Fibroblast of skin of right biceps (primary cell): ENCODE measurements at places on chromosomes 13 and 19.
A peak's percentile ranks its signal among the peaks of the same experiment; 100 is the strongest.

GRCh38 chr13:40190641-40191100 is 475.8 kb downstream of the FOXO1 start:
- peak; percentile 34 for DNase-seq

- peak; percentile 22 for DNase-seq
Observed at GRCh38 chr13:95573221-95573620, 20.7 kb downstream of the CLDN10 start.

GRCh38 chr19:54329476-54330165 is 9.3 kb downstream of the LILRA4 start:
- DNase-seq: no peak

DNA sequence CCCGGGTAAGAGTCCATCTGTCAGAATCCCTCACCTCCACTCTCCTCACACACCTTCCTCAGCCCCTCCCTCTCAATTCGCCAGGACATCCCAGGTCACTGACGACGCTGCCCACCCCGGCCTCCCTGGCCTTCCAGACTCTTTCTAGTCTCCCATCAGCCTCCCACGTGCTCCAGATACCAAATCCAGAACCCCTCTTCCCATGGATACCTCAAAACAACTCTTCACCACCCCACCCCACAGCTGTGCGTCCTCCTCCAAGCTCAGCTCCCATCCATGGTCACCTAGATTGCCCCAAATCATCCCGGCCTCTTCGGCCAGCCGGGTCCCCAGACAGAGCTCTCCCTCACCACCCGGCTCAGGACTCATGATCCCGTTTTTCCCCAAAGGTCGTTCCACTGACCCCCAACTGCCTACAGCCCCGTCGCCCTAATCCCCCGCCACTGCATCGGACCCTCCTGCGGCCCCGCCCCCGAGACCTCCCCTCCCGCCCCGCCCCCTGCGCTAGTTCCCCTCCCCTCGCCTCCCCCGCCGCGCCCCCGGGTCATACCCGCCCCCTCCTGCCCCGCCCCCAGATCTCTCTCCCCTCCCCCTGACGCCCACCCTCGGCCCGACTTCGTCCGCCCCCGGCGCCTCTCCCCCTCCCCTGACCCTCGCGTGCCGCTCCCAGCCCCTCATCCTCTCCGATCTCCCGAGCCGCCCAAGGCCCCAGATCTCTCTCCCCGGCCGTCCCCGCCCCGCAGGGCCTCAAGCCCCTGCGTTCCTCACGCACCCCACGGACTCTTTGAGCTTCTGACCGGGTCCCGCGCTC is 546 bp downstream of the UBXN6 start:
- peak; percentile 76 for DNase-seq

DNA sequence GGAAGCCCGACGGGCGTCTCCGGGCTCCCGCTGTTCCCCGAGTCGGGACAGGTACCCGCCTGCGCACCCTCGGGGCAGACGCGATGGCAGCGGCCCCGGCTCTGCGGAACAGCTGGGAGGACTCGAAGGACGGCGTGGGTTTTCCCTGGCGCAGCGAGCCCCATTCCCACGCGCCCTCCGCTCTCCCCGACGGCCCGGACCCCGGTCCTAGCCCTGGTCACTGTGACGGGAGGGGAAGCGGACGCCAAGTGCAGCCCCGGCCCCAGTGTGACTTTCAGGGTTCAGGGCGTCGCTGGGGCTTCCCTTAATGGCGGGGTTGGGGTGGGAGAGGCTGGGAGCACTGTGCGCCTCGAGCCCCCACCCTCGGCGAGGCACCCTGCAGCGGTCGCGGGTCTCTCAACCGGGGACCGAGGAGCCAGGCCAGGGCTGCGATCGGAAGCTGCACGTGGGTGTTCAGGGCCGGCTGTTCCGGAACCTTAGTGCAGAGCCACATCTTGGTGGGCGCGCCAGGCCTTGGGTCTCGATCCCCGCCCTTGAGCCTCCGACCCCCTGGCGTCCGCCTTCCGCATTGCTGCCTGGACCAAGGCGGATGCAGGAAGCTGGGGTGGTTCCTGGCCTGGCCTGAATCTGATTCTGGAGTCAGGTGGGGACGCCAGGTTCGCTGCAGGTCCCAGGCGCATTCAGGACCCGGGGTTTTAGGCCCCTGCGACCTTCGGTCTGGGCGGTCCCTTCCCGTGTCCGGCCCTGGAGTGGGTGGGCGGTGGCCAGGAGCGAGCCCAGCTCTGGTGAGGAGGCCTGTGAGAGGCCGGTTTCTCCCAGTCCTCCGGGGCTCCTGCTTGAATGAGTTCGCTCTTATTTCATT is 3.5 kb downstream of the LGALS7B start:
- peak; percentile 23 for DNase-seq

- no peak for DNase-seq
Observed at GRCh38 chr19:13926715-13927114, 11.5 kb downstream of the PODNL1 start.

DNA sequence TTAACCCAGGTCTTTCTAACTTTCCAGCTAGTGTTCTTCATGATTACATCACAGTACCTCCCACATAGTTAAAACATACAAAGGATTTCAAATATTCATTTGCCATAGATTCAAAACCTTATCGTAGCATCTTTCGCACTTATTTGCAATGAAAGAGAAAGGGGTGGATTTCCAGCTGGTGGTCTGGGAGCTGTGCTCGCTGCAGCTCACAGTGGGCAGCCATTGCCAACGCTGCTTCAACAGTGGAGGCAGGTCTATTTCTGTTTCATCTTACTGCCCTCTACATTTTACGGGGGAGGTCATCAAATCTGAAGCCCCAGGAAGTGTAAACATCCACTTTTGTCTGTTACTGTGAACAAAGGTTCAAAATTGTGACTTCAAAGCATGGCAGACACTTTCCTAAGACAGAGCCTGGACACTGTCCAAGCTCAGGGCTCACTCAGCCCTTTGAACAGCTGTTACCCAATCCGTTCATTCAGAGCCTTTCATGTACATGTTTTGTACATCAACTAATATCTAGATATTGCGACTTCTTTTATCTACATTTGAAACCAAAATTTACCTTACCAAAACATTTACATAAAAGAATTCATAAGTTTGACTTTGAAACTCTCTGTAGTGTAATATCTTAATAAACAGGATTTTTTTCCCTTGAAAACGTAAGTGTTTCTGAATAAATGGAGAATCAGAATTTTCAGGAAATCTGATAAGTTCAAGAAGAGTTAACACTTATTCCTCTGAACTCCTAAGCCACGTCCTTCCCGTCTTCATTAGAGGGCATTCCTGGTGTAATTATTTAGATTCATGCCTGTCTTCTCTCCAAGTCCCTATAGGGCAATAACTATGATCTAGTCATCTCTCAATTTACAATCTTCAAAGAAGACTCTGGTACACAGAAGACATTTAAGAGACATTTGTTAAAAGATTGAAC is 25.1 kb downstream of the STARD13 start:
- no peak for DNase-seq

- no peak for DNase-seq
Observed at GRCh38 chr13:99472122-99472440, 29.2 kb upstream of the TM9SF2 start.

- DNase-seq: no peak
Observed at GRCh38 chr13:113371061-113371460, 7.1 kb upstream of the GRTP1 start.

DNA sequence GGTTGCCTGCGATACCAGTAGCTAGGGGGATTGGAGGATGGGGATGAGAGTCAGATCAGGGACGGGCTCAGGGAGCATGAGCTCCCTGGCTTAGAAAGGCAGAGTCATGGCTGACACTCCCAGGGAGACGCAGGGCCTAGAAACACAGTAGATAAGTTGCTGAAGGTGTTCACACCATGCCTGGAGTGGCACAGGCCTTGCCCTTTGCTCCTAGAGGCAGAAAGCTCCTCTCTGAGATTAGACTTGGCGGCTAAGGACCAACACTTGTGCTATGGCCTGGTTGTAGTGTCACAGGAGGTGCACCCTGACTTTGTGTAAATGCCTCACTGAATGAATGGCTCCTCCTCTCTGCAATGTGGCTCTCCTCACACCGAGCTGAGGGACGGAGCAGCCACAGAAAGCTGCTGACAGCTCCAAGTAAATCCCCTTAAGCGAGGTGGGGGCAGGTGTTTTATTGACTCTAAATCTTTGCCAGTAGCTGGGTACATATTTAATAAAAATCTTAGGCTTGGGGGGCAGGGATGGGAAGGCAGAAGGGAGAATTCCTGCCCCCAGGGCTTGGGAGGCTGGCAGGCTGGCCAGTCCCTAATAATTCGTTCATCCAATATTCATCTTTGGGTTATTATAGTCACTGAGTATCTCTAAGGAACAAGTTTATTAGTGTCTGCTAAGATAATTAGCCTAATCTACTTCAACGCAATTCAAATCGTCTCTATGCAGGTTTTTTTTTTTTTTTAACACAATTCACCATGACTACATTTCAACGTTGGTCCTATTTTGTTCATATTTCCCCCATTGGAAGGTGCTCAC is 54.9 kb downstream of the SIAH3 start:
- DNase-seq: no peak

DNA sequence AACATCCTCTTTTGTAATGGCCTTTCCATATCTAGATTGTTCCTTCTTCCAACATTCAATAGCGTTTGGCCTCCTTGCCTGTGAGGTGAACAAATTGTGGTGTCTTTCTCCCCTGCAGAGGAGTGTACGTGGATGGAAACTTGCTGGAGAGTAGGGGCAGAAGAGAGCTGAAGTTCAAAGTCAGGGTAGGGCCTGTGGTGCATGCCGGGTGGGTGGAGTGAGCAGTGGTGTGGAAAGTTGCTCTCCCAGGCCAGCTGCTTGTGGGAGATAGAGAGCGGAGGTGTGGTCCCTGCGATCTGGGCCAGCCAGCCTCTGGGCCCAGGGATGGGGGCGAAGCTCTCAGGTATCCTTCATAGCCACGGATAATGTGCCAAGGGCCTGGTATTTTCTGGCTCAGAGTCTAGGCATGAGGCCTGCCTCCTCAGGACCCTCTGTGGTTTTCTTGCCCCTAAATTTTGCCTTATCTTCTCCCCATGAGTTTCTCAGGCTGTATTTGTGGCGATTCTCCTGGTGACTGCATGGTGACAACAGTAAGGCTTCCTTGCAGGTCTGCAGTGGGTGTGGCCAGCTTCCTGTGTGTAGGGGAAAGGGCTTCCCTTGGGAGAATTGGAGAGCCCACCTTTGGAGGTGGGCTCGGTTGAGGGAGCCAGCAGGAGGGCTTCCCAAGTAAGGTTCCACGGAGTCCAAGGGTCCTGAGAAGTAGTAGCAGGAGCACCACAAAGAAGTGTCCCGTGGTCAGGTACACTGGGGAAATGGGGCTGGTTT is 6.7 kb downstream of the RGCC start:
- DNase-seq: no peak

- DNase-seq: peak; percentile 3
Observed at GRCh38 chr13:21638319-21639282, 32.3 kb upstream of the FGF9 start.

DNA sequence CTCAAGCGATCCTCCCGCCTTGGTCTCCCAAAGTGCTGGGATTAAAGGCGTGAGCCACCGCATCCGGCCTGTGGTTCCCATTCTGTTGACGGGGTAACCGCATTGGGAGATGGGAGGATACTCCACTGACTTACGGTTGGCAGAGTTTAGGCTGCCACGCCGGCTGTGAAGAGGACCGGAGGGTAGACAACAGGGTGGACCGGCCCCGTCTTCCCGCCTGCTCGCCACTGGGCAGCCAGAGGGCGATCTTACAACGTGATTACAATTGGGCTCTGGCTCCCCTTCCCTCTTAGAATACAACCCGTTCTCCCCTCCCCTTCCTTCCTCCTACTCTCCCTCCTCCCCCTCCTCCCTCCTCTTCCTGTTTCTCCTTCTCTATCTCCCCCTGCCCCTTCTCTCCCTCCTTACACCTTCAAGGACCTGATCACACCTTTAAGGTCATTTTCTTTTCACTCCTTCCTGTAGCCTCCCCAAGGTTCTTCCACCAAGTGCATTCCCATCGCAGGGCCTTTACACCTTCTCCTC is 957 bp upstream of the CCDC194 start:
- peak; percentile 47 for DNase-seq

- no peak for DNase-seq
Observed at GRCh38 chr19:1699386-1699785, 47.0 kb upstream of the TCF3 start.

- no peak for DNase-seq
Observed at GRCh38 chr19:12224676-12225075, 61.8 kb downstream of the ZNF136 start.

GRCh38 chr19:5068233-5069072 is 99.5 kb downstream of the KDM4B start:
- DNase-seq: no peak

- DNase-seq: no peak
Observed at GRCh38 chr13:96880419-96880818, 113.9 kb downstream of the OXGR1 start.

DNA sequence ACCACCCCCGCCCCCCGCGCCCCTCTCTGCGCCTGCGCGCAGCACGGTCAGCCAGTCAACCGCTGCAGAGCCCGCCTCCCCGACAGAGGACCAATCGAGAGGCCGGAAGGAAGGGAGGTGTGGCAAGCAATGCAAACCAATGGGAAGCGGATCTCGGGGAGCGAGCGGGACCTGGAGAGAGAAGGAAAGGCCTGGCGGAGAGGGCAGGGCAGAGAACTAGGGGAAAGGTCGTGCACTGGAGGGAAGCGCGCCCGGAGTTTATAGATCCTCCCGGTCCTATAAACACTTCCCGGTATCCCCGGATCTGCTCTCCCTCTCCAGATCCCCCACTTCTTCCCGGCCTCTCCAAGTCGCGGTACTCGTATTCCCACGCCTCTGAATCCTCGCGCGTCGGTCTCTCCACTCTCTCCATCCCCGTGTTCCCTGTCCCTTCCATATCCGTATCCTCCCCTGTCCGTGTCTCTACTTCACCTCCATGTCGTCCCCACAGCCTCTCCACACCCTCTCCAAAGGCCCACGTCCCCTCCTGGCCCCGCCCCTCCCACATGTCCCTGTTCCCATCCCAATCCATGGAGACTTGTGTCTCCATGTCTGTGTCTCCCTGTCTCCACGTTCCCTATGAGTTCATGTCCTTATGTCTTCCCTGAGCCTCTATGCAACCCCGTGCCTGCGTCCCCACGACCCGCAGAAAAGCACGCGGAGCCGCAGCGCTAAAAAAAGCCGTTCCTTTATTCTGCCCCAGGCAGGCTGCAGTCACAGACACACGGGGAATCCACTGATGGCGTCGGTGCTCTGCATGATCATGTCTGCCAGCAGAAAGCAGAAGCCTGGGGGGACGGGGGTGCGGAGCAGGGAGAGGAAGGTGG is 434 bp upstream of the ETFB start:
- DNase-seq: peak; percentile 98

GRCh38 chr19:5974721-5975387 is 3.1 kb downstream of the RANBP3 start:
- DNase-seq: no peak
